Activated T-helper 1 cell treated with anti-CD3 and anti-CD28 coated beads, Interleukin-12 subunit alpha, Interleukin-12 subunit beta, Interleukin-2, Interleukin-4 antibody, amounts not matched to agents 30 ng/mL and 10 ng/mL and 1 ng/mL, durations not matched to agents 14 hours and 24 hours and 36 hours (primary cell): ENCODE measurements at places on chromosomes 12 and 14.

GRCh38 chr14:93322929-93323599, 9.8 kb downstream of the BTBD7 start:
- no peak for DNase-seq

- DNase-seq, result no peak
Measured at GRCh38 chr12:114697243-114697716, 13.3 kb upstream of the TBX3 start.

DNA sequence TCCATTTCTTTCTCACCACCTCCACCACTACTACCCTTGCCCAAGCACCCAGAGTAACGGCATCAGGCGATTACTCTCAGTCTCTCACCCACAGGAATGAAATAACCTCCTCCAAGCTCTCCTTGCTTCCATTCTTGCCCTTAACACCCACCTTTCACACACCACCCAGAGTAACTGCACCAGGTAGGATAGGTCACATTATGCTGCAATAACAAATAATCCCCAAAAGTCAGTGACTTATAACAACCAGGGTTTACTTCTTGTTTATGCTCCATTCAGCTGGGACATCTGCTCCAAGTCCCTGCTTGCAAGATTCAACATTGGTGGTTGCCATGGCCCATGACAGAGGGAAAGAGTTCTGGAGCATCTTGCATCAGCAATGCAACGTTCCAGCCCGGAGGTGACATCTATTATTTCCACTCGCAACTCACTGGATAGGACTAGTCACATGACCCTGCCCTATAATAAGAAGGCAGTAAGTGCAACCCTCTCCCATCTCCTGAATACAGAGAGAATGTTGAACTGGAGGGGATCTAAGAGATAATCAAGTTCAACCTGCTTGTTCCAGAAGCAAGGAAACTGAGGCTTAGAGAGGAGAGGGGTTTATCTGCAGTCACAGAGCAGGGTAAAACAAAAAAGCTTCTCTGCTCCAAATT, 41.5 kb upstream of the FICD start:
- DNase-seq, result no peak

- DNase-seq, result no peak
Measured at GRCh38 chr12:67426067-67426466, 156.9 kb downstream of the CAND1 start.

DNA sequence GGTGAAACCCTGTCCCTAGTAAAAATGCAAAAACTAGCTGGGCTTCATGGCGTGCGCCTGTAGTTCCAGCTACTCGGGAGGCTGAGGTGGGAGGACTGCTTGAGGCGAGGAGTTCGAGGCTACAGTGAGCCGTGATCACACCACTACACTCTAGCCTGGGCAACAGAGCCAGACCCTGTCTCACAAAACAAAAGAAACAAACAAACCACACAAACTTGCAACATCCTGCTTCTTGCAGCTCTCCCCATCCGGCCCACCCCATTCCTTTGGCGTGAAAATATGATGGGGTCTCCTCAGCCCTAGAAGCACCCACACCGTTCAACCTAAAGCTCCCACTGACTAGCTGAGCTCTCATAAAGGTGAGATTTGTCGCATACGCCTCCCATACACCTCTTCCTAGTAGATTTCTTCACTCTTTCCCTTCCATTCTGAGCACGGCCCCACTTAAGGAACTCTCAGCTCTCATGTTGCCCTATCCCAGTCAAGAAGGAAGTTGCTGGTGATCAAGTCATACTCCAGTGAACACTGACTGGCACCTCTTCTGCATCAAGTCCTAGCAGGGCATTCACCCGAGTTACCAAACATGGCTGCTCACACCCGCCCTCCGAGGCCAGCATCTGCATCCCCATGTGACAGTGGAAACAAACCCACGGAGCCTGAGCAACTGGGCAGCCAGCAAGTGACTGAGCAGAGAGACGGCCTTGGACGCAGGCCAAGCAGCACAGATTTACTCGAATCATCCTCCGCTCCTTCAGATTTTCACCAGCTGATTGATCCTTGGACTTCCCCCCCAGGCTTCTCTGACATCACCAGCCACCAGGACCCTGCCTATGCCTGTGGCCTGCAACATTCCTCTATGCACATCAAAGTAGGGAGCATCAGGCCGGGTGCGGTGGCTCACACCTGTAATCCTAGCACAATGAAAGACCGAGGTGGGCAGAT, 18.9 kb upstream of the CD27 start:
- no peak for DNase-seq

DNA sequence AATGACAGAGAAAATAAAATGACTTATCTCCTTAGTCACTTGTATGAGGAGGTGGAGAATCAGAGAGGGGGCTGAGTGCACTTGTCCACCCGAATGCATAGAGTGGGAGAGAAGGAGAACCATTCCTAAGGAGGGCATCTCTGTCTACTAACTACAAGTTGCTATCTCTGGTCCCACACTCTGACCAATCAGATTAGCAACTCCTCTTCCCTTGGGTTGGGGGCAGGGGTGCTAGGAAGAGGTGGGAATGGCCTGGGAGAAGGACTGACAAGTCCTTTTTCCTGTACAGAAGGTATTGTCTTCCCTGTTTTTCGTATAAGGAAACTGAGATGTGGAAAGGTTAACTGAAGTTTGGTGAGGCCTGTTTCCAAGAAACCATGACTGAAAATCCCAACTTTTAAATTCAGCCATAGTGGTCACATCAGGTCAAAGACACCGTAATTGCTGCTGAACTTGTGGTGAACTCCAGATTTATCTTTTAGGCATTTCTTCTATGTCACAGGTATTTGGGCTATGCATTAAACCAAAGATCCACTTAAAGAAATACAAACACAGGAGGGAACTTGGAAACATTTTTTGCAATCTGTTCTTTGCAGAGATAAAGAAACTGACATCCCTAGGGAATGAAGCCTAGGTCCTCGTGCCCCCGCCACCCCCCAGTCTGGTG, 207.8 kb downstream of the CRADD start:
- no peak for DNase-seq

DNA sequence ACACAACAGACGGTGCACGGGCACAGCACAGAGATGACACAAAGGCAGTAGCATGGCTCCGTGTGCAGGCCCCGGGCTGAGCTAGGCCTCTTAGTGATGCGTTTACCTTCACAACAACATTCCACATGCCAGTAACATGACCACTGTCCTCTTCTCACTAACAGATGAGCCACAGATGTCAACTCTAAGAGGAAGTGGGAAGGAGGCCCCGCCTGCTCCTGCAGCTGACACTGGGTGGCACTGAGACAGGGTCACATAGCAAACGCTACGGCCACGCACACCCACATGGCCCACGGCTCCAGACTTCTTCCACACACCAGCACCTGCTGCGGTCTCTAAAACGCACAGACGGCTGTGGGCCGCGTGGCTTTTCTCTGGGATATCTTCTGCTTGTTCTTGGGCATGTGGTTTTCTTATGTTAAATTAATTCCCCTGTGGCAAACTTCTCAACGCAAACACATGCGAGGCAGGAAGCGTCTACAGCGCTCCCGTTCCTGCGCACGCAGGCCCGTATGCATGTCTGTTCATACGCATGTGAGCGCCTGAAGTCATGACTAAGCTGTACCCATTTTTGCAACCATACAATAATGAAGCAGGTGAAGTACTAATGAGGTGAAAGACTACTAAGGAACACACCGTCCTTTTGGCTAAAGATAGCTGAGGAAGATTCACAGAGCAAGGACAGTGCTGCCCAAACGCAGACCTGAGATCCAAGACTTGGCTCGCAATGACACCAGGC, 26.8 kb downstream of the AMN start:
- no peak for DNase-seq
